ENCODE measurements at places on chromosomes 13 and 19.

GRCh38 chr19:49951806-49952478, 9.0 kb downstream of the SIGLEC11 start:
- DNase-seq = no peak

DNA sequence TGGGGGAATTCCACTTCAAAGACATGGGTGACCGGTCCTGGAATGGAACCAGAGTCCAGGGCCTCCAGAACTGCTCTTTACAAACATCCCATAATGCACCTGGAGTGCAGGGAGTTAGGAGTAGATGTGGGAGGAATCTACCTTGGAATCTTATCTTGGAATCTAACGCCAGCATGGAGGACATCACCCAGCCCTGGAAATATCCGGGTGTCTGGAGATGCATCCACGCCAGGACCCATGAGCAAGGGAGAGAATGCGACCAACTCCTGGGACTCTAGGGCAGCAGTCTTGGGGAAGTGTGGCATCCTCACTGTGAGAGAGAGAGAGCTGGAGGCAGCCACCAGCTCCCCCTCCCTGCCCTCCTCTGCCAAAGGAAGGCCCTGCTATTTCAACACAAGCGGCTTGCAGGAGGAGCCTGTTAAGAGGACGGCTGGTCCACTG, 211.8 kb downstream of the UQCRFS1 start:
- DNase-seq = no peak

DNA sequence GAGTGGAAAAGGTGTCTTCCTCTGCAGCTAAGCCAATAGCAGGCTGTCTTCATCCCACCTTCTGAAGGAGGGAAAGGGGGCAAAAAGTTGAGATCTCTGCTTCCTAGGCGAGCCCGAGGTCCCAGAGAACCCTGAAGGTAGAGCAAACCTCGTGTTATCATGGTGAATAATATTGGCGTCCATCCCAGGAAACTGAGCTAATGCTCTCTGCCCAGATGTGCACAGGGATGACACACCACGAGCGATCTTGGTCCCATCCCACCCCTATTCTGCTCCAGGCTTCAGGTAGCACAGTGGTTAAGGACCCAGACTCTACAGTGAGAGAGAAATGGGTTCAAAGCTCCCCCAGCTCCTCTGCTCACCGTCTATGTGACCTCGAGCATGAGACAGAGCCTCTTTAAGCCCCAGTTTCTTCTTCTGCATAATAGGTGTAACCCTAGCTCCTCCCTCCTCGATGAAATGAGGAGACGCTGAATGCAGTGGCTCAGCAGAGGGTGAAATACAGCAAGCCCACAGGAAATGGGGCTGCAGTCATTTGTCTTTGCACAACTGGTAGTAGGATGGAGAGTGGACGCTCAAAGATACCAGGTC, 9.9 kb upstream of the CEACAM20 start:
- DNase-seq = no peak

GRCh38 chr19:40745402-40745780, 4.9 kb downstream of the ACTMAP start:
- DNase-seq = no peak

DNA sequence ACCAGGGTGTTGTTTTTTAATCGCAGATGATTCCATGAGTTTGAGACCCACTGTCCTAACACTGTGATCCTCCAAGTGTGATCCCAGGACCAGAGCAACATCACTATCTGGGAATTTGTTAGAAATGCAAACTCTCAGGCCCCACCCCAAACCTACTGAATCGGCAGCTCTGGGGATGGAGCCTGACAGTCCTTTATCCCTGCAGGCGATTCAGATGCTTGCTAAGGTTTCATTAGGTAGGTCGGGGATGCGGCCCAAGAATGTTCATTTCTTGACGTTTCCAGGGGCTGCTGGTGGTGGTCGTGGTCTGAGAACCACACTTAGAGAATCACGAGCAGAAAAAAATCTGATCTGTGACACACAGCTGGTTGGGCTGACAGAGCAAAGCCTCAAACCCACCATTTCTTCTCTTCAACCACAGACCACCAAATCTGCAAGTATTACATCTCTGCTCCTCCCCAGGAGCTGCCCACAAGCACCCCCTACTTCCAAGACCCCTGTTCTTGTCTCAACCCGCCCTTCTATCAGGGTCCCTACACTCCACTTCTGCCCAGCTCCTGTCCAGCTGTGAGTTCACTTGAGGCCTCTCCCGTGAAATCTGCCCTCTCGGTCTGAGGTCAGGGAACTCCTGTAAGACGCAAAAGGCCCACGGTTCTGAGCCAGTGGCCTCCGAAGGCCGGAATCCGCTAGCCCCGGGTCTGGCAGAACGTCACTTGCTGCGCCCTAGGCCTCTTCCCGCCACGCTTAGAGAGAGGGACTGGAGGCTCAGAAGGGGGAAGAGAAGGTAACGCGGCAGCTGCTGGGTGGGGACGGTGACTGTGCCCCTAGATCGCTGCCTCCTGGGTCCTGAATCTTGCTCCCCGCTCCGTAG, 1.1 kb upstream of the FARP1 start:
- no peak for DNase-seq

DNA sequence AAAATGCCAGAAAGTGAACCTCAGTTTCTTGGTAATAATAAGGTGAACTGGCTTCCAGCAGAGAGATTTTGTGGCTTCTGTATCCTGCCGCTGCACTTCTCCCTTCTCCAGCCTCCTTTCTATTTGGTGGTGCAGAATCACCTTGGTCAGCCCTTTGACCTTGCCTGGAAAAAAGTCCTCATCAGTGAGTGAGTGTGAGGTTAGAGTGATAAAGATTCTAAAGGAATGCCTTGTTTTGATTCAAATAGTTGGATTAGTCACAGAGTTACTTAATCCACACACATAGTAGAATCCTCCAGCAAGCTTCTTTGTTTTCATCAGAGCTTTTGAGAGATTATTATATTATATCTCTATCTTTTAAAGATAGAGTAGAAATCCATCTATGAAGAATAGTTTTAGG, 140.9 kb downstream of the KCNRG start:
- no peak for DNase-seq

DNA sequence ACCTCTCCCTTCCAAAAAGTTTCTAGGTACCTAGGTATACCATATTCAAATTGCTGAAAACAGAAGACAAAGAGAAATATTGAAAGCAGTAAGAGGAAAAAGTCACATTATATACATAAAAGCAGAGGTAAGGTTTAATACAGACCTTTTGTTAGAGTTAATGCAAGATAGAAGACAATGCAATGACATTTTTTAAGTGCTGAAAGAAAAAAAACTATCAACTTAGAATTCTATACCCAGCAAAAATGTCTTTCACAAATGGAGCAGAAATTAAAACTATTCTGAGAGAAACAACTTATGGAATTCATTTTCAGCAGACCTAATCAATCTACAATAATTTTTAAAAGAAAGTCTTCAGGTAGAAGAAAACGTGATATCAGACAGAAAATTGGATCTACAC, 77.2 kb downstream of the CRYL1 start:
- no peak for DNase-seq

DNA sequence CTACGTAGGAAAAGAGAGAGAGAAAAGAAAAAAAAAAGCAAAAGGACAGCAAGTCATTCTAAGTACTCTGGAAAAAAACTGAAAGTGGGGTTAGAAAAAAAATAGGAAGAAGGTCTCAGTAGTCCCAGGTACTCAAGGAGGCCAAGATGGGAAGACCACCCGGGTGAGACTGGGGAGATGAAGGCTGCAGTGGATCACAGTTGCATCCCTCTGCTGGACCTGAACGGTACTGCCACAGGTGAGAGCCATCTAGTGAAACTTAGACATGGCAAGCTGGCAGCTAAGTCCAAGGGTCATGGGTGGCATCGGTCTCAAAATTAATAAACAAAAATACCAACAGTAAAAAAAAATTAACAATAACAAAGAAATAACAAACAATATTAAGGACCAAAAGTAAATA, 41.0 kb upstream of the ZNF91 start:
- no peak for DNase-seq

GRCh38 chr13:98099627-98100026, 43.3 kb upstream of the FARP1 start:
- DNase-seq = no peak

- no peak for DNase-seq
Measured at GRCh38 chr13:83007226-83007625, 875.0 kb downstream of the SLITRK1 start.

DNA sequence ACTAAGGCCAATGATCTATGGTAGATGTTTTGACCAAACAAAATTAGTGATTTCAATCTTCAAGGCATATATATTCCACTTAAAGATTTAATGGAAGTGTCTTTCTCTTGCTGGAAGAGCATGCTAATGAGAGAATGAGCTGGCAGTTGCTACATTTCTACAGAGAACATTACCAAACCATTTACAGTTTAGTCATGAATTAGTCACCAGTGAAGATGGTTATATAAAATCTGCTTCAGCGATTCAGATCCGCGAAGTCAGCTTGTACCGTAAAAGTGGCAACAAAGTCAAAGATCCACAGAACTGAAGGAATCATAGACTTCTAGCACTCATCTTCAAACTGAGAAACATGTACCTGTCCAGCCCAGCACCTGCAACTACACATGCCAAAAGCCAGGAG, 156.3 kb downstream of the SLITRK5 start:
- no peak for DNase-seq

DNA sequence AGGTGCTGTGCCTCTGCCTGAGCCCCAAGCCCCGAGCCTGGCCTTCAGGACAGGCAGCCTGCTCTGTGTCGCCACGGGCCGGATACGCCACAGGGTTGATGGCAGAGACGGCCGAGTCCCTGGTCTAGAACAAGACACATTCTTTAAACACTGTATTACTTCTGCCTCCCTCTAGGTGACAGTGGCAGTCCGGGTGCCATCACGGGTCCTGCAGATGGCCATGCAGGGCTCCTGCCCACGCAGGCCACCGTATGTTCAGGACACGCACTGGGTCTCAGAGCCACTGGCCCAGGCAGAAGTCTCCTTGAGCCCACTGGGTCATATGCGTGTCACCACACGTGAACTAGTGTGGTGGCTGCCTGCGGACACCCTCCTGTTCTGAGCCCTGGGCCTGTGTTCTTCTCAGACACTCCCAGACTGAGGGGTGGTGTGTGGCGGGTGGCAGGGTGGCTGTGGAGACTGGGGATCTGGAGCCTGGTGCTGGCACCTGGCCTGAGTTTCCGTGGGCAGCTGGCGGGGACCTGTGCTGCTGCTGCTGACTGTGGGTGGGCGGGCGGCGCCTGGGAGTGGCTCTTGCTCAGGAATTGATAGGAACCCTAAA, 4.4 kb downstream of the PLEKHJ1 start:
- DNase-seq = no peak

GRCh38 chr13:51999510-51999911, 11.7 kb downstream of the ATP7B start:
- DNase-seq = no peak

DNA sequence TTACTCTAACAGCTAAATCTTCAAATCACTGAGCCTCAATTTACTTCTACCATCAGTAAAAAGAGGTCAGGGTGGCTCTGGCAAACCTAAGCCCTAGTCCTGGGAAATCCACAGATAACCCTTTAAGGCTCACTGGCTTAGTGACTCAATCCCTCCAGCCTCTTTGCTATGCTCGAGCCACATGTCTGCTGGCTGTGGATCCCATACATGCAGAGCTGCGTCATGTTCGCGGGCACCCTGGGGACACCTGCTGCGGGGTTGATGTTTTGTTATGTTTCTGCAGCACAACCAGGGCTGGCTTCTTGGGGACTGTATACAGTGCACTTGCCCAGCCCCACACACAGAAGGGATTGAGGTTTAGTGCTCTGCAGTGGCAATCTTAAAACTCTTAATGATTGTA, 41.6 kb upstream of the C13orf42 start:
- DNase-seq = no peak

GRCh38 chr13:108924134-108924533, 294.7 kb downstream of the MYO16 start:
- no peak for DNase-seq

DNA sequence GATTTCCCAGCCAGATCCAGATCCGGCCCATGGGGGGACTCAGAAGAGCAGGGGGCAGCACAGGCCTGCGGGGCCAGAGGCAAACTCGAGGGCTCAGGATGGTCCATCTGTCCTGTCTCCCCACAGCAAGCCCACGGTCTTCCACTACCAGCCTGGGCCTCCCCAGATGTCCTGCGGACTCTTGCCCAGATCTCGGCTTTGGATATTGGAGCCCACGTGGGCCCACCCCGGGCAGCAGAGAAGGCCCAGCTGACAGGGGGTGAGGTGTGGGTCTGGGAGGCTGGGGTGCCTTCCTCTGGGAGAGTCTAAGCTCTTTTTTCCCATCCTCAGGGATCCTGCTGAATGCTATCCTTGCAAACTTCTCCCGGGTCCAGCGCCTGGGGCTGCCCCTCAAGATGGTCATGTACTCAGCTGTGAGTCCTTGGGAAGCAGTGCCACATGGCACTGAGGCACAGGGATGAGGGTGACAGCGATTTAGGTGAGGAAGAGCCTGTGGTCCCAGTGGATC, 3.4 kb downstream of the ACP4 start:
- no peak for DNase-seq

DNA sequence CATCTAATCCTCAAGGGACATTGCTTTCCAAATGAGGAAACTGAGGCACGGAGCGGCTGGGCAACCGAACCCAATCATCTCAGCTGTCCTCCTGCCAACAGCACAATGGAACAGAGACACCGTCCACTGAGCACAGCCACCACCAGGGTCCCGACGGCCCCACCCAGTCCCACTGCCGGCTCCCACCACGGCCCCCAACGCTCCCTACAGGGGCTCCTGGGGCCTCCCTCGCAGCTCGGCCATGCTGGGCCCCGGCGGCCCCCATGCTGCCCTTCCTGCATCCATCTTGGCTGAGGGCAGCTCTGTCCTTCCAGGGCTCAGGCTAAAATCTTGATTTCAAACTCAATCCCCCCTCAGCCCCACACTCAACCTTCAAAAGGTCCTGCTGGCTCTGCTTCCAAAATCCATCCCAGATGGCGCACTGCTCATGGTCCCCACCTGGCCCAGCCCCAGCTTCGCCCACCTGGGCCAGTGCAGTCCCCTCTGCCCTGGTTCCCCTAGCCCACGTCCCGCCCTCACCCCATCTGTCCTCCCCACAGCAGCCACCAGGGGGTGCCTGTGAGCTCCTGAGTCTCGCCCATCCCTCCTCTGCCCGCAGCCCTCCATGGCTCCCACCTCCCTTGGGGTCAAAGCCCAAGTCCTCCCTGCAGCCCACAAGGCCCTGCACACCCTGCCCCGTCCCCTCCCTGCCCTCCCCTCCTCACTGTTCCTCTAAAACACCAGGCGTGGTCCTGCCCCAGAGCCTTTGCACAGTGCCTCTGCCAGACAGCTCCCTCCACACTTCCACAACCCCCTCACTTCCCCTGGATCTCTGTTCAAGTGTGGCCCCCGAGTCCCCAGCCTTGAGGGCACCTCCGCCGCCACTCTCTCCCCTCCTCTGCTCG, 7.9 kb downstream of the PIP5K1C start:
- peak; percentile 32 for DNase-seq
